ENCODE measurements at places on chromosomes 3 and 15.

DNA sequence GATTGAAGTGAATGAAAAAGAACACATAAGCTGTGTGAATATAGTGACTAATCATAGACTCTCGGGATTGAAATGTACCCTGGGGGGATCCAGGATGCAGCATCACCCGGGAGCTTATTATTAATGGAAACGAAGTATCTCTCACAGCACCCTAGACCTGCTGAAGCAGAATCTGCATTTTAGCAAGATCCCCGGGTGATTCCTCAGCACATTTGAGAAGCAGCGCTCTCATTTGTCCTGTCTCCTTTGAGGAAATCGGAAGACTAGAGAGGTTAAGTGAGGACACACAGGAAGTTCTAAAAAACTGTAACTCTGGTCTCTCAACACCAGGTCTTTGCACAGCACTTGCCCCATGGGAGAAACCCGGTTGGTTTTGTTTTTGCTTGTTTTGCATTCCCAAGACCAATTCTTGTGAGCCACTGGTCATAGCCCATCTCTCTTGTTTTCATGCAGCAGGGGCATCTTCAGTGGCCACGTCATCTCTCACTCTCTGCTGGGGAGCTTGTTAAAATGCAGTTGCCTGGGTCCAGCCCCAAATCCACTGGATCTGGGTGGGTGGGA, 30.2 kb downstream of the ZNF710 start:
- no peak for DNase-seq

- DNase-seq: no peak
These were observed 725 bp upstream of the SCAMP2 start for GRCh38 chr15:74873756-74874424.

- DNase-seq: no peak
These were observed 133.5 kb downstream of the KCNMB2 start for GRCh38 chr3:178669758-178670157.

GRCh38 chr3:9190276-9190675, 59.2 kb downstream of the SRGAP3 start:
- DNase-seq: no peak

- DNase-seq: no peak
These were observed 238.8 kb upstream of the DPH6 start for GRCh38 chr15:35784745-35785144.

DNA sequence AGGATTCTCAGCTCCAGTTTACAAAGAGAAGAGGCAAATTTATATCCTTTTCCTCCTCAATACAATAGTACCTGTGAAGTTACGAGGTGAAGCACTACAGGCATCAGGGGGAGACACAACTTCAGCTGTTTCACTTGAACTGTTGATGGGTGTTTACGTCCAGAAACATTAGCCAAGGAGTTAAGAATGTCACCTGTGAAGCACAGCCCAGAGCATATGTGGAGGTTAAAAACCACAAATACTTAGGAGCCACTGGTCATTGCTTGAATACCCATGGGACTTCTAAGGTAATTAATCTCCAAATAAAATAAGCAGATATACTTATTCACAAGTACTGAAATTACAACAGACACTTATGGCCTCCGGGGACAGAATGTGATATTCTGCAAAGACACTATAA, 246.5 kb downstream of the ULK4 start:
- DNase-seq: no peak

GRCh38 chr3:15845475-15845874, 47.7 kb upstream of the ANKRD28 start:
- DNase-seq: no peak

DNA sequence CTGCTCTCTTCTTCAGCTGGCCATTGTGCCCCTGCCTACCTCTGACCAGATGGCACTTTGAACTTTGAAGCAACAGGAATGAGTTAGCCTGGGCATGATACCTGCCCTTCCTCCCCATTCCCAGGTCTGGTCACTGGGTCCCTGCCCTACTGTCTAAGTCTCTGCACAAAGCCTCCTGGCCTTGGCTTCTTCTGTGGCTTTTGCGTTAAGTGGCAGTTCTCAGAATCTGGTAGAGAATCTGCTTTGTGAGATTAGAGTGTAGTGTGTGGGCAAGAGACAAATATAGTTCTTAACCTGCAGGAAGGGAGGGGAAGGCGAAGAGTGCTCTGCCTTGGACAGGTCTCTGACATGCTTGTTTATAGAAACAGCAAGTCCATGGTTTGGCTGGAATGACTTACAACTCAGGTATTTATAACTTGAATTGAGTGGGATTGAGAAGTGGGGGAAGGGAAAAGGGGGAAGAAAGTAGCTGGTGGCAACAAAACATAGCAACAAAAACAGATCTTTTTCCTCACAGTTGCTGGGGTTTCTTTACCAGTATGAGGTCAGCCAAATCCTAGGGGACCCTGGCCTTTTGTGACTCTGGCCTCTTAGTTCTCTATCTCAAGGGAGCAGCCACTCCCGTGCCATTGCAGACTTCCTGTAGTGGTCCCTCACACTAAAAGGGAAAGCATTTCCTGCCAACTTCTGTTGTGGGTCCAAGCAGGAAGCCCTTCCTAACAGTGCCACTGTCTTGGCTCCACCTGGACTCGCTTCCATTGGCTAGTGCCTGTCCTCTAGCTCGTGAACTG, 16.7 kb downstream of the MAPKBP1 start:
- no peak for DNase-seq
